ENCODE measurements at places on chromosomes 13 and 19.

DNA sequence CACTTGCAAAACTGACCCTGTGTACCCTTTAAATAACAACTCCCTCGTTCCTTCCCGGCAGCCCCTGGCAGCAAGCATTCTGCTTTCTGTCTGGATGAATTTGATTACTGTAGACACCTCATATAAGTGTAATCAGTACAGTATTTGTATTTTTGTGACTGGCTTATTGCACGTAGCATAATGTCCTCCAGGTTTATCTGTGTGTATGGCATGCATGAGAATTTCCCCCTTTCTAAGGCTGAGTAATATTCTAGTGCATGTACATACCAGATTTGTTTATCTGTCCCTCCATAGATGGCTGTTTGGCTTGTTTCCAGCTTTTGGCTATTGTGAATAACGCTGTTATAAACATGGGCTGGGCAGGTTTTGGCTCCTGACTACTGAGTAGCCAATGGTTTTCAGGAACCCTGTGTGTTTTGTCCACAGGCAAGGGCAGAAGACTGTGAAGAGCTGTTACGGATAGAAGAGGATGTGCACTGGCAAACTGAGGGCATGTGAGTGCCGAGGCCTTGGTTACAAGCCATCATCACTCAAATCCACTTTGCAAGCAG is 98.0 kb downstream of the ESD start:
- peak; percentile 39 for DNase-seq

GRCh38 chr13:95948656-95949055 is 104.5 kb downstream of the UGGT2 start:
- DNase-seq = no peak

DNA sequence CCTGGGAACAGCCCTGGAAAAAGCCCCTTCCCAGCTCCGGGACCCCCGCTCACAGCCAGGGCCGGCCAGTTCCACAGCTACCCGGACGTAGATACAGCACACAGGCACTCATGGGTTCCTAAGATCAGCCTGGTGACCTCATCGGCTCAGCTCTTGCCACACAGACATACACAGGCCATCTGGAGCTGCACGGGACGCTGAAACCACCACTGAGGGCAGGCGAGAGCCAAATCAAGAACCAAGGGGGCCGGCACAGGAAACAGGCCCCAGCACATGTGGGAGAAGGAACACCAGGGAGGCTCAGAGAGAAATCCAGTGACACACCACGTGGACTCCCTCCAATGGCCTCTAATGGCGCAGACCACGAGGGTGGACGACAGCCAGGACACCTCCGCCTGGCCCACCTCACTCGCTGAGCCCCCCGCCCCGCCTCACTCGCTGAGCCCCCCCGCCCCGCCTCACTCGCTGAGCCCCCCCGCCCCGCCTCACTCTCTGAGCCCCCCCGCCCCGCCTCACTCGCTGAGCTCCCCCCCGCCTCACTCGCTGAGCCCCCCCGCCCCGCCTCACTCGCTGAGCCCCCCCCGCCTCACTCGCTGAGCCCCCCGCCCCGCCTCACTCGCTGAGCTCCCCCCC is 69.7 kb upstream of the C13orf46 start:
- DNase-seq = peak; percentile 57

- DNase-seq = no peak
Measured at GRCh38 chr13:47901441-47901840, 99.6 kb downstream of the SUCLA2 start.

GRCh38 chr13:25203127-25203740 is 31.1 kb upstream of the AMER2 start:
- DNase-seq = no peak

DNA sequence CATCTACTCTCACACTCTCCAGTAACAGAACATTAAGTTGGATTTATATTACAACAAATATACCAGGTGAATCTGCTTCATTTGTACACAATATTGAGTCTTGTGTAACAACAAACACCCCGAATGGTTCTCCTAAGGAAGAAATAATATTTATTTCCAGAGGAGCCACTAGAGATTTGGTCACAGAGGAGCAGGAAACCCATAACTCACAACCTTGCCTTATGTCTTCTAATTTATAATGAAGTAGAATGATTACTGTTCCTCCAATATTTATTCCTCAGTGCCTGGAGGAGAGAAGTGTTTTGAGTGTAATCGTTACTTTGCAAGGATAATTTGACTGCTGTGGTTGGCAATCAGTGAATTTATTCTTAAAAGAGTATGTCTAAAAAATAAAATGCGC is 1243.7 kb upstream of the PCDH20 start:
- no peak for DNase-seq

DNA sequence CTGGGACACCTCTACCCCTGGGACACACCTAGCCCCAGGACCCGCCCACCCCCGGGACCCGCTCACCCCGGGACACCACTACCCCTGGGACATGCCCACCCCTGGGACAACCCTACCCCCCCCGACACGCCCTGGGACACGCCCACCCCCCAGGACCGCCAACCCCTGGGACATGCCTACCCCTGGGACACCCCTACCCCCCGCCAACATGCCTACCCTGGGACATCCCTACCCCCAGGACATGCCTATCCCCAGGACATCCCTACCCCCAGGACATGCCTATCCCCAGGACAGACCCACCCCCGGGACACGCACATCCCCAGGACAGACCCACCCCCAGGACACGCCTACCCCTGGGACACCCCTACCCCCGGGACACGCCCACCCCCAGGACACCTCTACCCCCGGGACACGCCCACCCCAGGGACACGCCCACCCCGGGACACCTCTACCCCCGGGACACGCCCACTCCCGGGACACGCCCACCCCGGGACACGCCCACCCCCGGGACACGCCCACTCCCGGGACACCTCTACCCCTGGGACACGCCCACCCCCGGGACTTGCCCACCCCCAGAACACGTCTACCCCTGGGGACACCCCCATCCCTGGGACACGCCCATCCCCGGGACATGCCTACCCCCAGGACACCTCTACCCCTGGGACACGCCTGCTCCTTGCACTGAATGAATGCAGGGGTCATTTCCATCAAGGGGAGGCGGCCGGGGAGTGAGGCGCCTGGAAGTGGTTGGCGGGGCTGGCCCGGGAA is 32.3 kb downstream of the ADPRHL1 start:
- DNase-seq = no peak

- no peak for DNase-seq
Measured at GRCh38 chr19:6678690-6679109, 8.7 kb upstream of the TNFSF14 start.

DNA sequence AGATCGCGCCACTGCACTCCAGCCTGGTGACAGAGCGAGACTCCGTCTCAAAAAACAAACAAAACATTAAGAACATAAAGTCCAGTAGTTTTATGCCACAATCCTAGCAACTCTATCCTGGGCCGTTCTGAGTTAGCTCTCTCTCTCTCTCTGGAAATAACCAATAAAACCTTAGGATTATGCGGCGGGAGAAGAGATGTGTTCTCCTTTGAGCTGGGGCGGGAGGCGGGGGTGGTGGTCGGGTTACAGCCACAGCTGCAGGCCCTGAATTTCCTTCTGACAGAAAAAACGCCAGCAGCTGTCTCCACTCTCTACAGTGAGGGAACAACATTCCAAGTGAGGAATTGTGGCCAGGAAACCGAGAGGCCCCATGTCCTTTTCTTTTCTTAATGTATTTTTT is 9.1 kb upstream of the PNMA8A start:
- DNase-seq = no peak

GRCh38 chr13:66665991-66666390 is 564.1 kb downstream of the PCDH9 start:
- peak; percentile 93 for DNase-seq

DNA sequence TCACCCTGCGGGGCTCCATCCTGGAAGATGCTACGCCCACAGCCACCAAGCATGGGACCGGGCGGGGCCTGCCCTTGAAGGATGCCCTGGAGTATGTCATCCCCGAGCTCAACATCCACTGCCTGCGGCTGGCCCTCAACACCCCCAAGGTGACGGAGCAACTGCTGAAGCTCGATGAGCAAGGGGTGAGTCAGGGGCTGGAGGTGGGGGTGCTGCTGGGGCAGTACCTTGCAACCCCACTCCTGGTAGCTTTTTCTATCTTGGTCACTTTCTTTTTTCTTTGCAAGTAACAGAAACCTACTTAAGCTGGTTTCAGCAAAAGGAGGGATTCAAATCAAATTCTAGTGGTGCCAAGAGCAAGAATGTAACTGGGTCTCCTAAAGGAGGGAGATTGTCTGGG is 124.1 kb downstream of the DPF1 start:
- no peak for DNase-seq

- no peak for DNase-seq
Measured at GRCh38 chr19:30862876-30863275, 486.4 kb downstream of the TSHZ3 start.

DNA sequence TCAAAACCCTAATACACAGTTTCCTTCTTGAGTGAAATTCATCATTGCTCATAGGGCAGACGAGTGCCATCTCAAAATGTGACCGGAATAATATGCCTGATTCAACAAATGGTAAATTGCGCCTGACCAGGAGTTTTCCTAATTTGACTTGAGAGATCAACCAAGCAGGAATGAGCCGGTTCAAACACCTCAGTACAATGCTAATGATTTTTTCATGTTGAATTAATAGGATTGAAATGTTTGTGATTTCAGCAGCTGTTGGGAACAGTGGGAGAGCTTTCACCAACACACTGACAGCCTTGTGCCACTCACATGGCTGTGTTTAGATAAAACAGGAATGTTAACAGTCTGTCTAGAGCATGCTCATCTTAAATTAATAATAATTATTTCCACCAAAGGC is 484.8 kb downstream of the PCDH9 start:
- DNase-seq = no peak

- no peak for DNase-seq
Measured at GRCh38 chr13:113196970-113197737, 11.3 kb downstream of the PCID2 start.

Measured in adrenal gland (tissue), 19 donors.